ENCODE measurements at places on chromosomes 7 and 10.

- peak; percentile 7 for DNase-seq
Observed at GRCh38 chr7:132866144-132866531, 215.8 kb downstream of the CHCHD3 start.

DNA sequence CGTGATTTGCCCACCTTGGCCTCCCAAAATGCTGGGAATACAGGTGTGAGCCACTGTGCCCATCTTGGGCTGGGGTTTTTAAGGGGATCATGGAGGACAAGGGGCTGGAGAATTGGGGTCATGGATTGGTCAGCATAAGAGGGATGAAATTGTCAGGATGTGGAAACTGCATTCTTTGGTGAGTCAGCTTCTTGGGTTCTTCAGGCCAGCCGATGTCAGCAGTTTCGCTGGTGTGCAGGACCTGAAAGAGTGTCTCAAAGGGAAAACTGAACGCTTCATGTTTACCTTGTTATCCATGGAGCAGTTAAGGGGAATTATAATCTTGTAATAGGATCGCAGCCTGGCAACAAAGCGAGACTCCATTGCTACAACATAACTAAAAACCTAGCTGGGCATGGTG lies 13.0 kb downstream of the GALNT17 start:
- DNase-seq, result no peak

GRCh38 chr10:101071267-101071884 lies 9.6 kb downstream of the KAZALD1 start:
- no peak for DNase-seq

- DNase-seq, result no peak
Observed at GRCh38 chr7:45568536-45569289, 5.5 kb upstream of the ADCY1 start.

DNA sequence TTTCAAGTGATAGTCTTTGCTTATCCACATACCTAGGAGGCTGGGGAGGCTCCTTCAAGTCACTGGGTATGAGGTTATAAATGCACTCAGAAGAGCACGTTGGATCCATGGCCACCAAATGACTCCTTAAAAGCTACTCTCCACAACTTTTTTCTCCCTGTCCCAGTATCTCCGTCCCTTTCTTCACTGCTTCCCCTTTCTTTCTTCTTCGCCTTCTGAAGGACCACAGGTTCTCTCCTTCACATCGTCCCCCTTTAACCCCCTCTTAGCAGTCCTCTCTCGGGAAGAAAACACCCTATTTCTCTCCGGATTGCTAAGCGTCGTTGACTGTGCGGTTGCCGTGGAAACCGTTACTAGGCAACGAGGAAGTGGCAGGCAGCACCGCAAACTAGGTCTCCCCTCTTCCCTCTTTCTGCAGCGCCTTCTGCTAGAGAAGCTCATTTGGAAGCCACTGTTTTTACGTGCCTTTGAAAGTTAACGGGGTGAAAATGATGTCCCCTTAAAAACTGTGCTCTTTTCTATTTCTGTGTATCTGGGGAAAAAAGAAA lies at the start of gene ENKUR:
Gene ENKUR (minus strand): TSS at position 331 of the 548 bp plus-strand sequence. CDS start 222 bp downstream, at position 109.
- peak; percentile 93 for DNase-seq
